HEK293T (cell line): ENCODE measurements at places on chromosomes 16 and 17.
A peak's percentile ranks its signal among the peaks of the same experiment; 100 is the strongest.

- DNase-seq, result no peak
Measured at GRCh38 chr17:61414141-61414935, 14.7 kb downstream of the TBX2 start.

- no peak for DNase-seq
Measured at GRCh38 chr17:62735044-62735651, 73.0 kb downstream of the MARCHF10 start.

- DNase-seq, result no peak
Measured at GRCh38 chr16:87723226-87723623, 42.6 kb downstream of the KLHDC4 start.

DNA sequence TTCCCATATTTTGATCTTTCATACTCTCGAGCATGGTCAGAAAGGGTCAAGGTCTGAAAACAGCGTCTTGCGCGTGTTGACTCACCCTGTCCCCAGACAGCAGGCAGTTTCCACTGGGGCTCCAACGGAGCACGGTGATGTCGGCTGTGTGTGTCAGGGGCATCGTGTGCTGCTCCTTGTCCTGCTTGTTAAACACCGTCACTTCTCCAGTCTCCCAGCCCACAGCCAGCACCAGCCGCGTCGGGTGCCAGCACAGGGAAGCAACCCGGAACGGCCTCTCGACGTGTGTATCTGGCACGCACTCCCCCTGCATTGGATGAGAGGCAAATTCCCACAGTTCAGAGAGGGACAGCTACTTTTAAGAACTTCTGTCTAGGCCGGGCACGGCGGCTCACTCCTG is 9.6 kb downstream of the IFT140 start:
- no peak for DNase-seq

DNA sequence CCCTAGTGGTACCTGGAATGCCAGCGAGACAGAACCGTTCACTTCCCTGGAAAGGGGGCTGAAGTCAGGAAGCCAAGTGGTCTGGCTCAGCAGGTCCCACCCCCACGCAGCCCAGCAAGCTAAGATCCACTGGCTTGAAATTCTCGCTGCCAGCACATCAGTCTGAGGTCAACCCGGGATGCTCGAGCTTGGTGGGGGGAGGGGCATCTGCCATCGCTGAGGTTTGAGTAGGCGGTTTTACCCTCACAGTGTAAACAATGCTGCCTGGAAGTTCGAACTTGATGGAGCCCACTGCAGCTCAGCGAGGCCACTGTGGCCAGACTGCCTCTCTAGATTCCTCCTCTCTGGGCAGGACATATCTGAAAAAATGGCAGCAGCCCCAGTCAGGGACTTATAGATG is 464.7 kb upstream of the TOM1L1 start:
- DNase-seq, result no peak

DNA sequence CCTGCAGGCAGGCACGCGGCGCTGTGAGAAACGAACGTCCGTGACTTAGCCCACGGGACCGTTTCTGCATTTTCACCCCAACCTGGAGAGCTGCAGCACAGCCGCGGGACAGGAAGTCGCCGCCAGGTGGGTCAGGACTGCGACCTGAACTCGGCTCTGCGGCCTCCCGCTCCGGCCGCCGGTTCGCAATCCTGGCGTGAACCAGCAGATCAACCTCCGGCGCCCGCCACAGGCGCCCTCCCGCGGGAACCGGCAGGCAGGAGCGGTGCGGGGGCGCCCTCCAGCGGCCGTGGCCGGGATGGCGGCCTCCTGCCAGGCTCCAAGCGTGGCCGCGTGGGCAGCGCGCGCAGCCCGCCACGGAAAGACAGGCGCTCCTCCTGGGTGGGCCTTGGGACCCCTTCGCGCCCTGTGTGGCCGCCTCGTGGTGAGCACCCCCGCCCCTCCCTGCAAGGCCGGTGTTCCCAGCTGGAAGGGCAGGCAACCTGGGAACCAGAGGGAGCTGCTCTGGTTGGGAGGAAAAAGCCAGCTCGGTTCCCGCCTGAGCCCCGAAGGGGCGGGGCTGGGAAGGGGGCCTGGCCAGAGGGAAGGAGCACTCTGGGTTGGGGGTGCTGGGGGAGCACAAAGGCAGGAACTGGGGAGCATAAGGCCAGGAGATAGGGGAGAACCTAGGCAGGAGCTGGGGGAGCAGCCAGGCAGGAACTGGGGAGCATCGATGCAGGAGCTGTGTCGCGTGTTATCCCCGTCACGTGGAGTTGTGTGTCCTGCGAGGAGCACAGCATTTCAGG is 28.2 kb downstream of the ACTG1 start:
- DNase-seq, result peak; percentile 91

DNA sequence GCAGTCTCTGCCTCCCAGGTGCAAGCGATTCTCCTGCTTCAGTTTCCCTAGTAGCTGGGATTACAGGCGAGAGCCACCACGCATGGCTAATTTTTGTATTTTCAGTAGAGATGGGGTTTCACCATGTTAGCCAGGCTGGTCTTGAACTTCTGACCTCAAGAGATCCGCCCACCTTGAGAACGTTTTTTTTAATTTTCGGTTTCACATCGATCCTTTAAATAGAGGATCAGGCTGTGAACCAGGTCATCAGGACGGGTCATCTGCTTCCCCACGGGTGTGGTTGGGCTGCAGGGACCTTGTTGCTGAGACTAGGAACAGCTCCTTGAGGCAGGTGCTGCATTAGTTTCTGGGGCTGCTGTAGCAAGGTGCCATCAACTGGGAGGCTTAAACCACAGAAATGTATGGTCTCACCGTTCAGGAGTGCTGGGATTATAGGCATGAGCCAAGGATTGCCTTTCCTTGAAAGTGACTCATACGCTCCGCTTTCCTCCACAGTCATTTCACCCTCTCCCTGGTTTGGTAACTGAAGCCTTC is 7.9 kb upstream of the NAGPA start:
- no peak for DNase-seq

GRCh38 chr16:81511371-81511770 is 66.8 kb downstream of the CMIP start:
- DNase-seq, result no peak

- DNase-seq, result no peak
Measured at GRCh38 chr17:82848022-82848592, 8.3 kb upstream of the ZNF750 start.

DNA sequence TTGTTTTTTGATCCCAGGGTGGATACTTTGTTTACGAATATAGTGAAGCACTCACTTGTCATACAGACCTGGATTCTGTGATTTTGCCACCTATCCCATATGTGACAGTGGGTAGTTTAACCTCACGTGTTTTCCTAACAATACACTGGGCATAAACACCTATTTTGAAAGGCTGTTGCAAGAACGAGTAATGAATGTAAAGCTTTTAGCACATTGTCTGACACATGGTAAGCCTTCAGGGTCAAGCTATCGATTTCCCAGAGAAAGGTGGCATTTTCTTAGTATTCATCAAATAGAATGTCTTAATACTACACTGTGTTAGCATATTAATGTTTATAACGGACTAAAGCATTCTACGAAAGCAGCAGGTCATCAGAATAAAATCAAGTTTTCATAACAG is 1.9 kb downstream of the CHTF8 start:
- DNase-seq, result no peak

DNA sequence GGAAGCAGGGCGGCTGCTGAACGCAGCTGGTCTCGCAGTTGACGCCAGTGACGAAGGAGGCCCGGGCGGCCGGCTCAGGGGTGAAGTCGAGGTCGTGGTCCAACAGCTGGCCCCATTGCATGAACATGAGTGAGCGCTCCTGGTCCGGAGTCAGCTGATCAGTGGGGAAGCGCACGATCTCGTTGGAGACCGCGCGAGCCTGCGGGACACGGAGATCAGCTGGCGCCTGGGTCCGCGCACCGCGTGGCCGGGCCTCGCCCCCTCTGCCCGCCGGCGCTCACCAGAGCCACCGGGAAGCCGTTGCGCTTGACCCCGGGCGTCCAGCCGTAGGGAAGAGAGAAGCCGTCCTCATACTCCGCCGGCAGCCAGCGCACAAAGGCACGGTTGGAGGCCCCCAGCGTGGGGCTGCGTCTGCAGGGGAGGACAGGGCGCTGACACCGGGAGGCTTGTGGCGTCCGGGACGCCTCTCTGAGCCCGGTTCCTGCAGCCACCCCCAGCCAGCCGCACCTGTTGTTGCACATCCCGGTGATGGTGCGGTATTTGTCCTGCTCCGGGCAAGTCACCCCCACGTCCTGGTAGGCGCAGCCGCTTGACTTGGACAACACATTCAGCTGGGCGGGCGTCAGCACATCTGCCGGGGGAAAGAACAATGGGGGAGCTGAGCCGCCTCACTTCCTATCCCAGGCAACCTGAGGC is 1.6 kb downstream of the MPO start:
- peak; percentile 3 for DNase-seq

- no peak for DNase-seq
Measured at GRCh38 chr17:37735165-37735564, 9.7 kb downstream of the HNF1B start.

DNA sequence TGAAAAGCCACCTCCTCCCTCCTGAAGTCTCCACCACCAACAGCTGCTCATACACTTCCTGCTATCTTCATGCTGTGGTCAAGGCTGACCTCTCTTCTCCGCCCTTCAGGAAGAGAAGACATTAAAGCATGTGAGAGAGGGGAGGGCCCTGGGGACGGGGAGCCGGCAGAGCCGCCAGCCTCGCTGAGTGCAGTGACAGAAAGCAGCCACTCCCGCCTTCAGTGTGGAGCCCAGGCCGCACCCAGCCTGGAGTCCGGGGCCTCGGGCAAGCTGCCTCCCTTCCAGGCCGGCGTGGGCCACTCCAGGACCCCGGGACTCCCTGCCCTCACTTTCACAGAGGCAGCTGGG is 94.7 kb upstream of the TNRC6C start:
- no peak for DNase-seq

DNA sequence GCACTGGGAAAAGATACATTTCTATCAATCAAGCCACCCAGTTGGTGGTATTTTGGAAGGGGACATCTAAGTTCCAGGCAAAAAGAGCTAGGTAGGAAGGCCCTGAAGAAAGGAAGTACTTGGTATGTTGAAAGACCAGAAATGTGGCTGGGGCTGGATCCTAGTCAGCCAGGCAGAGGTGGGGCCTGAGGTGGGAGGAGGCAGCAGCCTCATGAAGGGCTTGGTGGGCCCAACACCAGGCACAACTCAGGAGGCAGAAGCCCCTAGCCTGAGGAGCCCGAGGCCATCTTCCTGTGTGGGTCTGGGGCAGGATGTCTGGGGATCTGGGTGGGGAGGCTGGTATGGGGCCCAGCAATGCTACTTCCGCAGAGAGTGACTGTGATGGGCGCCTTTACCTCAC is 105.9 kb downstream of the SALL1 start:
- DNase-seq, result no peak

DNA sequence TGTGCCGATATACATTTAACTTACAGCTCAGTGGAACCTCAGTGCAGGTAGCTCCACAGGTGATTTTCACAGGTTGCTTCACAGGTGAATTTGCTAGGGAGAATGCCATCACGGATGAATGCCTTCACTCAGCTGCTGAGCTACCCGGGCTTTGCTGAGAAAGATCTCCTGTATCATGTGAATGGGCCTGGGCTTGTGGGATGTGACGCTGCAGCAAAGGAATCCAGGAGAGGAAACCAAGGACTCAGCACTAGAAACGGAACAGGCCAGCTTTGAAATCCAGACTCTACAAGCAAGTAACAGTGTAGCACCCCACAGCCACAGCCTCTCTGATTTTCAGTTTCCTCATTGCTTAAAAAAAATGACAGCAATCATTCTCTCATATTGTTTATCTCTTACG is 271.4 kb upstream of the MAF start:
- DNase-seq, result no peak

- no peak for DNase-seq
Measured at GRCh38 chr16:11170696-11171447, 85.1 kb downstream of the SOCS1 start.

DNA sequence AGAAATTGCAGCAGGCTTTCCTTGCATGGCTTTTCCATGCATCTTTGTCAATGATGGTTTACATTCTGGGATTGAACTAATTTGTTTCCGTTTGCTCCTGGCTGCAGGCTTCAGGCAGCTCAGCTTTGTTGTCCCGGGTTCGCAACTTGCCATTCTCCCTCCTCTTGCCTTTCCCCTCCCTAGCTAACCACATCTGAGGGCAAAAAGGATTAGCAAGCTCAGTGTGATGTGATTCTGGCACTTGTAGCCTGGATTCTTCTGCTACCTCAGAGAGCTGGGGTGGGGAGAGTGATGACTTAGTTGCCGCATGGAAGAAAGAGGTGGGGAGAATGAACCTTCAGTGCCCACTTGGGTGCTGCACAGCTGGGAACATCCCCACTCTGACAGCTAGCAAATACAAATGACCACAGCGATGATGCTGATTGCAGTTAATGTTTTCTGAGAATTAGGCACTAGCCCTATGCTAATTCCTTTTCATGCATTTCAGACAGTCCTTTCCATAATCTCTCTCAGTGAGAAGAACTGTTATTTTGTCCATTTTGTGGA is 120.2 kb upstream of the SALL1 start:
- no peak for DNase-seq

GRCh38 chr17:9285602-9286427 is 264.5 kb downstream of the NTN1 start:
- no peak for DNase-seq

DNA sequence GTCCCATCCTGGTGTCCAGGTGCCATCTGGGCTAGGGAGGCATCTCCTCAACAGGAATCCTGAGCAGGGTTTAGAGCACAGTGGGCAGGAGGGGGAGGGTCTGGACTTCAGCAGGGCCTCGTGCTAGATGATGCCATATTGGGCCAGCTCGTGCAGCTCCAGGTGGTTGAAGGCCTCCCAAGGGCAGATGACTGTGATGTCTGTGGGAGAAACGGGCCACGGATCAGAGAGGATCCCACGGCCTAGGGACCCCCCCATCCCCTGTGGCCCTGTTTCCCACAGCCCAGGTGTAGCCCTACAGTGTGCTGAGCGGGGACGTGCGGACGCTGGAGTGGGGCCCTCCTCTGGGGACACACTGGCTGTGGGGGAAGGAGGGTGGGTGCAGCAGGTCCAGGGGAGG is 5.4 kb downstream of the PDE6G start:
- no peak for DNase-seq

DNA sequence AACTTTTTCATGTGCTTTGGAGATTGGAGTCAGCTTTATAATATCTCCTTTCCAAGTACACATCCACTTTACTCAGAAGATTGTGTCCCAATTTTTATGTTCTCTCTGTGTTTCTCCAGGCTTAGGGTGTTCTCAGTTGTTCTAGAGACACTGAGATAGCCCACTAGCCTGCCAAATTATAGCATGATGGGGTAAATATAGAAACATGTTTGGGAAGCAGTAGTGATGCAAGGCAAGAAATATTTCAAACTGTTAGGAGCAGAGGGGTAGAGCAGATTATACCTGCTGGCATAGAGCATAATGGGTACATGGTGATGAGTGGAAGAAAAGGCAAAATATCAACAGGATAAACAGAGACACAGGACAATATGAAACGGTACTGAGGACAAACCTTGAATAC is 12.4 kb downstream of the SLFN11 start:
- DNase-seq, result no peak

DNA sequence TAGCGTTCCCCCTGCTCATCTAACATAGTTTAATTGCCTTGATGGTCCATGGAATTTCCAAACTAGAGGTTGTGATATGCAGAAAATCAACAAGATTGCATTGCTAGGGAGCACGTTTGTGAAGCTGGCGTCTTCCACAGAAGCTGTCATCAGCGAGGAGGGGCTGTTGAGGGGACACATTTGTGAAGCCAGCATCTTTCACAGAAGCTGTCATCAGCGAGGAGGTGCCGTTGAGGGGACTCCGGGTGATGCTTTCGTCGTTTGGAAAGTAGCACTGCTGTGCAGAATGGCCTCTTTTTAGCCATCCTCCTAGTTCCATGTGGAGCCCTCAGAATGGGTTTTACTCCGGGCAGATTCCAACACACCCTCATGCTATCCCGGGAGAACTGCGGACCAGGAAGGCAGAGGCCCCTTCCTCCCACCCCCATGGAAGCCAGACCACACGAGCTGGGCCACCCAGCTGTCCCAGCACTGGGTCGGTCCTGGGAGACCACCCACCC is 119.6 kb upstream of the CHMP6 start:
- no peak for DNase-seq

- DNase-seq, result no peak
Measured at GRCh38 chr16:30351586-30352419, 3.3 kb downstream of the CD2BP2 start.
